ENCODE measurements at places on chromosomes 5 and 9.

DNA sequence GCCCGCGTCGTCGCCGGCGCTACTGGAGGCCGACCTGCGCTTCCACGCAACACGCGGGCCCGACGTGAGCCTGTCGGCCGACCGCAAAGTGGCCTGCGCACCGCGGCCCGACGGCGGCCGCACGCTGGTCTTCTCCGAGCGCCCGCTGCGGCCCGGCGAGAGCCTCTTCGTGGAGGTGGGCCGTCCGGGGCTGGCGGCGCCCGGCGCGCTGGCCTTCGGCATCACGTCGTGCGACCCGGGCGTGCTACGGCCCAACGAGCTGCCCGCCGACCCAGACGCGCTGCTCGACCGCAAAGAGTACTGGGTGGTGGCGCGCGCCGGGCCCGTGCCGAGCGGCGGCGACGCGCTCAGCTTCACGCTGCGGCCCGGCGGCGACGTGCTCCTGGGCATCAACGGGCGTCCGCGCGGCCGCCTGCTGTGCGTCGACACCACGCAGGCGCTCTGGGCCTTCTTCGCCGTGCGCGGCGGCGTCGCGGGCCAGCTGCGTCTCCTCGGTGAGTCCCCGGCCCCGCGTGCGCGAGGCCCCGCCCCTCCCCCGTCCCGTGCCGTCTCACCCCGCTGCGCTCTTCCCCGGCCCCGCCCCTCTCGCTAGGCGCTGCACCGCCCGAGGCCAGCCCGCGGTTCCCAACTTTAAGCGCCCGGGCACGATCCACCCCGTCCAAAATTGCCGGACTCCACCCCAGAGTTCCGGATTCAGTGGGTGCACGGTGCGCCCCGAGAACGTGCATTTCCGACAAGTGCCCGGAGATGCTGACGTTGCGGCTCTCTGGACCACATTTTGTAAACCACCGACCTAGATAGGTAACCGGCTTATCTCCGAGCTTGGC lies 42.8 kb downstream of the NEURL1B start:
- peak; percentile 59 for DNase-seq

DNA sequence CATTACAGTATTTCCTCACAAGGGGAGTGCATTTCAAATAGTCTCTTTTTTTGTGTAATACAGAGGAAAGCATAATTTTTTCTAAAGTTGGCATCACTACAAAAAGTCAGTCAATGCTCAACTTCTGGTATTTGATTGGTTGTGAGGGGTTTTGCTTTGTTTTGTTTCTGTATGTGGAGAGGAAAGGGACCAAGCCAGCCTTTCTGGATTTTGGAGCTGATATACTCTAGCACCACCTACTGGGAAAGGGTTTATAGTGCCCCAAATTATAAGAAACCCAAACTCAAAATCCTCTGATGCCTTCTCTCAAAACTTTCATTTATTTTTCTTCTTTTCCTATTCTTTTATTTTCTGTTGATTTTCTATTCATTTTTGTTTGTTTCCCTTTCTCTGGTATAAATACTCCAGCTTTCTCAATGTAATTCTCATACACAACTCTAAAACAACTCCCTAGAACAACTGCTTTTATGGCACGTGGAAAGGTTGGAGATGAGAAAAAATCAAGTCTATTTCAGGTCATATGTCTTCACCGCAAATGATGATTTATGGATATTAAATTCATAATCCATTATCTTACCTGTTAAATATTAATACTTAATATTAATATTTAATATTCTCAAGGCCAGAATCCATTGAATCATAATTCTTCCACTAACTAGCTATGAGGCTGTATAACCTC lies 69.5 kb upstream of the ANXA1 start:
- DNase-seq = no peak

- no peak for DNase-seq
These were observed 405.3 kb upstream of the CLINT1 start for GRCh38 chr5:158264264-158264663.

GRCh38 chr5:97088774-97089148 lies 53.6 kb downstream of the LIX1 start:
- DNase-seq = no peak

DNA sequence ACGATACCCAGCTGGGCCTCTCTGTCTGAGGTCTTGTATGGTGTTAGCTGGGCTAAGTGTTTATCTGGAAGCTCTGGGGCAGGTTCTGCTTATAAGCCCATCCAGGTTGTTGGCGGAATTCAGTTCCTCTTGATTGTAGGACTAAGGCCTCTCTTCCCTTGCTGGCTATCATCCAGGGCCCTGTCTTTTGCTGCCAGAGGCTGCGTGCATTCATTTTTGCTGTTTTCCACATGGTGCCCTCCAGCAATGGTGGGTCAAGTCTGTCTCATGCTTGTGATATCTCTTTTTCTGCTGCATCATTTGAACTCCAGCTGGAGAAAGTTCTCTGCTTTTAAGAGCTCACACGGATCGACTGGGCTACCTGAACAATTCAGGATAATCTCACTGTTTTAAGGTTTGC lies 105.7 kb upstream of the ZNF618 start:
- no peak for DNase-seq

- no peak for DNase-seq
These were observed 32.7 kb upstream of the ARAP3 start for GRCh38 chr5:141714542-141715310.

- DNase-seq = no peak
These were observed 267.5 kb downstream of the EBF1 start for GRCh38 chr5:158832096-158832685.

DNA sequence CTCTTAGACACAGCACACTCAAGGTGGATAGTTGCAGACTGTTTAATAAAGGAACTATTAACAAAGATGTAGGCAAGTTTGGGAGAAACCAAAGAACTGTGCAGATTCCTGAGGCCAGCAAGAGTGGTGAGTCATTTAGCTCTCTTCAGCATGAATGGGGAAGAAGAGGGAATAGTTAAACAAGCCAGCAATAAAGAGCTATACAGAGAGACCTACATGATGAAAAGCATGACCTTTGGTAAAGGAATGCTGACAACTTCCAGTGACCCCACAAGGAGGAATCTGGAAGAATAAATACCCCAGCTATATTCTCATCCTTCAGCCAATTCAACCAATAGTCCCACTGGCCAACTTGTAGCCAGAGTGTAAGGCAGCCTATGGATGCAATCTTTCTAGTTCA lies 706.0 kb upstream of the GRAMD2B start:
- DNase-seq = no peak

DNA sequence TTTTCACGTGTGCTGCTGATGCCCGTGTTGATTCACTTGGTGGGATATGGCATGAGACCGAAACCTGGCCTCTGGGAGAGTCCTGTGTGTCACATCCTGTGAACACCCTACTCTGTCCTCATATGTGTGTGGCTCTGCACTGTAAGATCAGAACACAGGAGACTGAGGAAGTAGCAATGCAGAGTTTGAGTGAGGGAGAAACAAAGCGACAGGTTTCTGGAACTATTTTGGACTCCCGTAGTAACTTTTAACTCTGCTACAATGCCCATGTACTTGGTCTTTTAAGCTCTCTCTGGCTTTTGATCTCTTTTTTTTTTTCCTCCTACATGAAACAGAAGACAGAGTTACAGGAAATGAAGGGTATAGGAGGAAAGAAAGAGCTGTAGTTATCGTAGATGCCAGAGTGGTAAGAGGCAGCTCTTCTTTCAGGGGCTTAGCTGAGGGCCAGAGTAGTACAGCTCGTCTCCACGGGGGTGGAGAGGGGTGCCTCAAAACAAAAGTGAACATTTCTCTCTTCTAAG lies 26.6 kb downstream of the GRAMD2B start:
- DNase-seq = peak; percentile 49

- DNase-seq = no peak
These were observed 141.9 kb downstream of the ST8SIA4 start for GRCh38 chr5:100761192-100761591.

- no peak for DNase-seq
These were observed 161.3 kb upstream of the OTULINL start for GRCh38 chr5:14420101-14420811.

DNA sequence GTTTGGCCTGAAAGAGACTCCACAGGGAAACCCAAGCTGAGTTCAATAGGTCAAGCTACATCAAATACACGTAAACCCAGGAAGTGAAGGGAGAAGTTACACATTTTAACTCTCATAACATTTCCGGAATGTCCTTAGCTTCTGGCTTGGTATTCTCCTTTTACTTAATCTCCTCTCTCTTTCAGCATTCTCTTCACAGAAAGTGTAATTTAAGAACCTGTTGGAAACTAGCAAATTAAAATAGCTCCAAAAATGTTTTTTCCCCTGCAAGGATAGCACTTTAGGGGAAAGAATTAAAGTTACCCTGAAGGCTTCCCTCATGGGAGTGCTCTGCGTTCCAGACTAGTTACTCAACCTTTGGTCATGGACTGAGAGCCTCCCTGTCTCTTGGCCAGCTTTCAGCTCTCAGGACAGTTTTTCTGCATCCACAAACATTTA lies 292.7 kb upstream of the TARS1 start:
- no peak for DNase-seq

GRCh38 chr5:56569566-56569965 lies 245.8 kb upstream of the MAP3K1 start:
- DNase-seq = no peak

- no peak for DNase-seq
These were observed 59.8 kb downstream of the BAAT start for GRCh38 chr9:101325053-101325452.

DNA sequence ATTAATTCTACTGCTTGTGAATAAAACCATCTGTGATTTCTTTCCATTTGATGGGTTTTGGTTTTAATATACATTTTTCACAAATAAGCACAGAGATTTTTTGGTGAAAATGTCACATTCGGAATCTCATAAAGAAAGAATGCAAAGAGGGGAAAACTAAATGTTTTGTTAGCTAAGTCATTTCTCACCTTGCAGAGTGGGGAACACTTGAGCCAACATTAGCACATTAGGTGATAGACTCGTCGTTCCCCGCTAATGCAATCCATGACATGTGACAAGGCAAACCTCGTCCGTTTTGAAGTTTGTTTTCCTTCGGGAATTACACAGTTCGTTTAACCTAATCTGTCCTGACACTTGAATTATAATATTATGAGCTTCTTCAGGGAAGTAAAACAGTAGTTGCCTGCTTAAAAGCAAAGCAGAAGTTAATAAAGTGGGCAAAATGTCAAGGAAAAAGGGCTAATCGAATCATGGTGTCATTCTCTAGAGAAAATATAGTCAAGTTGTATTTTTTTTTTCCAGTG lies 95.8 kb upstream of the LMX1B start:
- DNase-seq = no peak
